Tibial artery (tissue), 4 donors: ENCODE measurements at places on chromosomes 12 and 14.

- no peak for DNase-seq
These were observed 155.7 kb upstream of the ATXN7L3B start for GRCh38 chr12:74381958-74382357.

- DNase-seq = no peak
These were observed 6.6 kb downstream of the TSPAN19 start for GRCh38 chr12:85029456-85029855.

DNA sequence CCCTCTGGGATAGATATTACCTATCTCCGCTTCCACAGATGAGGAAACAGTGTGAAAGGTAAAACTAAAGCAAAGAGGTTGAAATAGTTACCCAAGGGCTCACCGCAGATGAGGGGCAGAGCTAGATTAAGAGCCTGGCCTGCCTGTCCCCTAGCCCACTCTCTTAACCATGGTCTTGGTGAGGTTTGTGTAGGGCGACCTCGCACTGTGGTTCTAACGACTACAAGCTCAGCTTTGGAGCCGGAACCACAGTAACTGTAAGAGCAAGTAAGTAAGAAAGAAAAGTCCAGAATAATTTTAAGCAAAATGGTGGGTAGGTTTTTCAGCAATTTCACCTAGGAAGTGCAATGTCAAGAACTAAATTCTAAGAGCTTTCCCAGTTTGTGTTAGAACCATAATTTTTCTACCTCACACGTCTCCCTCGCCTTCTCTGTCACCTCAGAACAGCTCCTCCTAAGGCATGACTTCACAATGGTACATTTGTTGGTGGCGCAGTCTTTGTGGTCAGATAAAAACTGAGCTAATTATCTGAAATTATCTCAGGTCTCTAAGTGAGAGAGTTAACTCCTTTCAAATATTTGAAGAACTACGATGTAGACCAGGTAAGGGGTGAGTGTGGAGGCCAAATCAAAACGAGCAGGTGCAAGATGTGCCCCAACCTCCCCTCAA, 64.8 kb downstream of the DAD1 start:
- no peak for DNase-seq

DNA sequence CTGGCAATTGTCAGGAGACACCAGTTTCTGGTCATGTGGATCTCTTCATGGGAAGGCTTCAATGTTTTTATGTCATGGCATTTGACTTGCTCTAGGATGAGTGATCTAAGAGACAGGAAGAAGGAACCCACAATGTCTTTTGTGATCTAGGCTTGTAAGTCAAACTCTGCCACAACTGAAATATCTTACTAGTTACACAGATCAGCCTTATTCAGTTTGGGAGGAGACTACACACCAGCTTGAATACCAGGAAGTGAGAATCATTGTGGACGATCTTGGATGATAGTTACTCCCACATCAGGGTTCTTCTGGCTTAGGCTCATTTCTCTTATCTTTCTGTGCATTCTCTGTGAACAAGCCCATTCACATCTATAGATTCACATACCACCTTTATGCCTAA, 236.2 kb upstream of the FBXO33 start:
- no peak for DNase-seq

GRCh38 chr12:68844318-68844745, 36.4 kb downstream of the MDM2 start:
- DNase-seq = no peak

DNA sequence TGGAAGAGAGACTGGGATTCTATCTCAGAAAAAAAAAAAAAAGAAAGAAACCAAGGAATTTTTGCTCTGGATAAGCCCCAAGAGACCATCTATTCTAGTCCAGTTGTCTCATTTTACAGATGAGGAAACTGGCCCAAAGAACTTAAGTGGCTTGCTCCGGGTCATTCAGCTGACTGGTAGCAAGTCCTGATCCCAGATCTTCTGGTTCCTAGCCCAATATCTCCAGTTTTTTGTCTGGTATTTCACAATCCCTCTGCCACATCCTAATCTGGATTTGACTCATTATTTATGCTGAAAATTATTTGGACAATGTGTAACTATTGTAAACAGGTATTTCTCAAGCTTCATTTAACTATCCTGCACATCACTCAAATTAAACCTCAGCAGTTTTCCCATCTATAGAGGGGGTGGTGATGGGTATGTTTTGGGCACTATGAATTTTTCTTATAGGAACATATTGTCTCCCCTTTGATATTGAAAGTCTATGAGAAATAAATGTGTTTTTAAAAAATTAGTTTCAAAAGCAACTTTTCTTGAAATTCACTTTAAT, 43.4 kb downstream of the PPP2R5E start:
- DNase-seq = peak; percentile 55

DNA sequence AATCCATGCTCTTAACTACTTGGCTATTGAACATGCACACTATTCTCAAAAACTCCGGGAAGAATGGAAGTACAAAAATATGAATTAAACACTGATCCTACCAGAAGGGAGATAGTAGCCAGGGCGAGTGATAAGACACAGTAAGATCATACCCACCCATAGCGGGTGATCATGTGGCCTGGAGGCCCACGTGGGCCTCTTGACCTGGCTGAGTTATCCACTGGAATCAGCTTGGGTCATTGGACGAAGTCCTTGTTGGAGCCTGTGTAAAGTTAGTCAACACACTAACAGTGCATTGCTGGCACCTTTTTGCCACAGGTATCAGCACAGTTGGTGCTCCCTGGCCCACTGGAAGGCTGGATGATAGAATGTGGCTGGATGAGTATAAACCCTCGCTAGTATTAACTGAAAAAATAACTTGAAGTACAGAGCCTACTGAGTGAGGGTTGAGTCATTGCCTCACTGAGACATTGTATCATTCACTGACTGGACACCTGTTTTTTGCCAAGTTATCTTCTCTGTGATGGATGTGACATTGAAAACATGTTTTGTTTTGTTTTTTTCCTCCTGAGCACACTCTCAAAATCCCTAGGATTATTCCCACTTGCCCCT, 149.2 kb upstream of the FUT8 start:
- DNase-seq = no peak

- DNase-seq = no peak
These were observed 129.9 kb downstream of the KIF26A start for GRCh38 chr14:104268295-104268694.

GRCh38 chr14:52922656-52923055, 28.2 kb downstream of the FERMT2 start:
- DNase-seq = no peak

DNA sequence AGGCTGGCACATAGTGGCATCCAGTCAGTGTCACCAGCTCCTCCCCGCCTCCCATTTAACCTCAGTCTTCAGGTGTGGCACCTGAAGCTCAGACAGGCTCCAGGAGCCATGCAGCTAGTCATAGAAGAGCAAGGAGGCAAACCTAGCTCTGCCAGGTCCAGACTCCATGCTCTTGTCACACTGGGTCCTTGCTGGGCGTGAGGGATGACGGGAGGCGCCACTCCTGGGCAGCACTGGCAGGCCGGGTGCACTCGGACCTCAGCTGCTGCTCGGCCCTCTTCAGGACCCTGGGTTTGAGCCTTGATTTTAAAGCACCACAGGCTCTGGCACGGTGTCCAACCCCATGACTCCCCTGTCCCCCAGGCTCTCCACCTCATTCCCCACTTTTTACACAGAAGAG, 24.1 kb downstream of the ITPK1 start:
- no peak for DNase-seq

GRCh38 chr14:104891121-104891551, 26.1 kb downstream of the CEP170B start:
- DNase-seq = no peak

DNA sequence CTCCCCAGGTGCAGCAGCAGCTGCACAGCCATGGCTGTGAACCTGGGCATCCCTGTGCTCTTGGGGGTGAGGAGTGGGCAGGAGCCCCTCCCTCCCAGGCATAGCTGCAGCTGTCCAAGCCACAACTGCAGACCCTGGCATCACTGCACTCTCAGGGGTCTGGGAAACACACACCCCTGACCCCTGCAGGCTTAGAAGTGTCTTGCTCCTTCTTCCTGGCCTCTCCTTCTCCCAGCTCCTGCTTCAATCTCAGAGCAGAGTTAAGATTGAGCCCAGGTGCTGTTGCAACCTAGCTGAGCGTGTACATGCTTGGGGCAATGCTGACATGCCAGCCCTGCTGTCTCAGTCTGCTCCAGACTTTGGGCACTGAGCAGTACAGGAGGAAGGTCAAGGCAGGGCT, 833.6 kb downstream of the FLRT2 start:
- DNase-seq = no peak

DNA sequence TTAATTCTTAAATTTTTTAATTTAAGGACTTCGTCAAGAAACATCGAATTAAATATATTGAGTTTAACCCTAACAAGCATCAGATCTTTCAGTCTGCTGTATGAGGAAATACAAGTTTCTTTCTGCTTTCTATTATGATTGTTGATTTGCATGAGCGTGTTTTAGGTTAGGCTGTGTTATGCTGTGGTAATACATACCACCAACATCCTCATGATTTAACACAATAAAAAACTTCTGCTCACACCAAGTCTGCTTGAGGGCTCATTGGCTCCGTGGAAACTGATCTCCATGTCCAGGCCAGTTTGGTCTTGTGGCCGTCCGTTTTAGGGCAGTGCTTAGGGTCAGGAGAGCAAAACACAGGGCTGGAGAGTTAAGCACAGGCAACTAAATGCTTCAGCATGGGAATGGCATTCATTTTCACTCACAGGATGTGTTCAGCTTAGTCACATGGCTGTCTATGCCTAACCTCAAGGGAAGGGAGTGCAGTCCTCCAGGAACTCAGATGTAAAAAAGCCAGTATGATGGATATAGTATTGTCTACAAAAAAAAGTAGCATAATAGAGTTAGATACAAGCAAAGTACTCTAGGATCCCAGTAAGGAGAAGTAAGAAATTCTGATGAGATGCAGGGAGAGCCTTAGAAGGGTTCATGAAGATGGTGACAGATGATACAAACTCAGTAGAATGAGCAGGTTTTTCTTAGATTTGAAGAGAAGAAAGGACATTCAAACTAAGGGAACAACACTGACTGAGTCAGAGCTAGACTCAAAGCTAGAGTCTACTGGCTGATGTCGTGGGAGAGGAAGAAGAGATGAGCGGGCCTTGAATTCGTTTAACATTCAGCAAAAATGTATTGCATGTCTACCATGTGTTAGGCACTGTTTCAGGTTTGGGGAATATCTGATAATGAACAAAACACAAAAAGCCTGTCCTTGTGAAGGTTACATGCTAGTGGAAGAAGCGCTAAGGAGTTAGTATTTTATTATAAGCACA, 16.3 kb downstream of the MARK3 start:
- DNase-seq = no peak

GRCh38 chr12:82412246-82412645, 53.9 kb downstream of the METTL25 start:
- DNase-seq = no peak

DNA sequence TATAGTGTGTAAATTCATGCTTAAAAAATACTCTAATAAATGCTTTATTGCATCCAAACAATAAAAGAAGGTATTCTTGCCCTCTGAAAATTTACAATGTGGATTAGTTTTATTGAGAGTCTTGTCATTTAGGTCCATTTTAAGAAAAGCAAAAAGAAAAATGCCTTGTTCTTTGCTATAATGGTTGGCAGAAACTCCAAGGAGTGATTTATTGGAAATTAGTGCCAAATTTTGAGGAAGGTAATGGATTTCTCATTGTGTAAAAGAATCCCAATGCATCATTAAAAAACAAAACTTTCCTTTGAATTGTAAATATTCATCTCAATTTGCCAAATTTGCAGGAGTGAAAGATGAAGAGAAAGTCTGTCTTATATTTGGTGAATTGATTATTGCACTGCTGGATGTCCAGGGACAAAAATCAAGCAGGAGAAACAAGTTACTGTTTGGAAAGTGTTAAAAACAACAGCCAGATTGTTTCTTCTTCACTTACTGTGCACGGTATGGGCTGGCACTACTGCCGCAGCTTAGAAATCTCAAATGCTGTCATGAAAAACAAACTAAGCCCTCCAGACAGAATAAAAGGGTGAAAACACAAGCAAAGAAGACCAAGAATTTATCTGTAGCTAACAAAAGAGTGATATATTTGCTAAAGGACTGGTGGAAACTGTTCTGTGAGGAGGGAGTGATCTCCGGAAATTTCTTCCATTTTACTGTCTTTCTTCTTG, 511.7 kb downstream of the TMTC2 start:
- no peak for DNase-seq

- DNase-seq = no peak
These were observed 13.9 kb downstream of the GALNT6 start for GRCh38 chr12:51377099-51377984.

DNA sequence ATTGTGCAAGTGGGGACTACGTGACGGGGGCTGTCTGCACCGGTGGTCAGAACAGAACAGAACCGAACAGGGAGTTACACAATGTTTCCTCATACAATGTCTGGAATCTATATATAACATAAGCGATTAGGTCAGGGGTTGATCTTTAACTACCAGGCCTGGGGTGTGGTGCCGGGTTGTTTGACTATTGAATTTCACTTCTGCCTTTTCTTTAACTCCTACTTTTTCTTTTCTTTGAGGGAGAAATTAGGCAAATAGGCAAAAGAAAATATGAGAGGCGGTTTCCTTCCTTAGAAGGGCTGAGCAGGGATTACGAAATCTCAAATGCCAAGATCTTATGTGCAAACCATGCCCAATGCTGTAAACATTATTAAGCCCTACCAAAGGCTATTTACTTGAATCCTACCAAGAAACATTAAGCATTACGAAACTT, 140.3 kb downstream of the SLC38A6 start:
- no peak for DNase-seq

DNA sequence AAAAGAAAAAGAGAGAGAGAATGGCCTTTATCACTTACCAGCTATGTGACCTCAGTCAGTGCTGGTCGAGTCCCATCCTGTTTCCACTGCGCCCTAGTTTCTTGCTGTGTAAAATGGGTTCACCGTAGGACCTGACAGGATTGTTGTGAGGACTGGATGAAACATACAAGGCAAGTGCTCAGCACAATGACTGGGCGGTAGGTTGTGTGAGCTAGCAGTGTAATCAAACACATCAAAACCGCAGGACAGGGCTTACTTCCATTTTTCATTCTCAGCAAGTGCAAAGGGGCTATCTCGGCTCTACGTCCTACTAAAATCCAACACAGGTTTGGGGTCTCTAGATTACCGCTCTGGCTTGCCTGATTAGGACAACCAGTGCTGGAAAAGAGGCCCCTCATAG, 36.4 kb upstream of the ATXN2 start:
- DNase-seq = no peak

GRCh38 chr12:86670986-86671385, 414.8 kb upstream of the MGAT4C start:
- no peak for DNase-seq

GRCh38 chr12:86137936-86138335, 118.3 kb downstream of the MGAT4C start:
- DNase-seq = no peak

DNA sequence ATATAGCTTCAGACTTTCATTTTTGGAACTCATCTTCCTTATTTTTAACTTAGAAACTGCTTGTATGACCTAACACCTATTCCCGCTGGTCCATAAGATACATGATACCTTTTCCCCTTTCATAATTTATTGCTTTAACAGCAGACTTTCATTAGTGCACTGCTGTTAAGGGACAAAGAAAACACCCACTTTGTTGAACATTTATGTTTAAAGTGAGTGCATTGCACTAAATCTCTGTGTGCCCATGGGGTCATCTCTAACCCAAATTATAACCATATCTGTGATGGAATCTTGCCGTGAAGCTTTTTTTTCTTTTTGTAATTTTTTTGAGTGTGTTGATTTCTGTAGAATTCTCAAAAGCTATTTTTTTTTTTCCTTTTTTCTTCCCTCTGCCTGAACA, 261.8 kb downstream of the TMTC2 start:
- DNase-seq = no peak
